ENCODE measurements at places on chromosomes 12 and 14.

DNA sequence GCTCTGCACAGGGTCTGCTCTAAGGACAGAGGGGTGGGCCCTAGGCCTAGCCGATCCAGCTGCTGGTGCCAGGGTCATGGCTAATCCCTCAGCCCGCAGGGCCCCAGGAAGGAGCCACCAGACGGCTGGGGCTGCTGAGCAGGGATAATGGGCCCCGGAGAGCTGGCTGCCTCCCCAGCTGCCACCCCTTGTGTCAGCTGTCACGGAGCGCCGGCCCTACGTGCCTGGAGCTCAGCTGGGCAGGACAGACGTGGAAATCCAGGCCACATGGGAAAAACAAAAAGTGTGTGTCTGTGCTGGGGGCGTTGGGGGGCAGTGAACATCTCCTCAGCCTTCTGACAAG lies 36.2 kb downstream of the CHGA start:
- DNase-seq: no peak

DNA sequence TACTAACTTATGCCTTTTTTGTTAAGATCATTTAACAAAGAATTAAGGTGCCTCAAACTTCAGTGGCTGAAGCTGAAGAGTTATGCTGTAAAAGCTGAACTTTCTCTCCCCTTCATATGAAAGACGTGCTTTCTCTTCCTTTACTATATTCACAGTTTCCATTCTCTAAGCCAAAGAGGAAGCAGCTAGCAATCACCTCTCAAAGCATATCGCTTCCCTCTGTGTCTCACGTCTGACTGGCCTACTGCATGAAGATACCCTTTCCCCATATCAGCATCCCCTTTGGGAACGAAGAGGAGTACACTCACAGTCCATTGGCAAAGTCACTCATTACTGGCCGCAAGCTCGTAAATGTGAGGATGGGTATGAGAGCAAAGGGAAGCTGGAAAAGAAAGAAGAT lies 34.9 kb downstream of the SLC11A2 start:
- DNase-seq: no peak

GRCh38 chr12:56677680-56678079 lies 10.4 kb downstream of the PTGES3 start:
- DNase-seq: peak; percentile 52

- no peak for DNase-seq
Measured at GRCh38 chr12:39287817-39288216, 155.1 kb downstream of the KIF21A start.

- DNase-seq: no peak
Measured at GRCh38 chr14:33675415-33676130, 275.3 kb downstream of the EGLN3 start.

GRCh38 chr14:37114002-37114401 lies 58.4 kb downstream of the SLC25A21 start:
- DNase-seq: no peak

GRCh38 chr12:97148941-97149559 lies 242.0 kb downstream of the NEDD1 start:
- peak; percentile 75 for DNase-seq

GRCh38 chr12:78181544-78182162 lies 351.0 kb downstream of the NAV3 start:
- peak; percentile 4 for DNase-seq

GRCh38 chr12:108597559-108598471 lies at the start of gene TMEM119:
TMEM119 (minus strand) TSS chr12:108598084; CDS start chr12:108592383, 5,701 bp downstream.
- DNase-seq: no peak

DNA sequence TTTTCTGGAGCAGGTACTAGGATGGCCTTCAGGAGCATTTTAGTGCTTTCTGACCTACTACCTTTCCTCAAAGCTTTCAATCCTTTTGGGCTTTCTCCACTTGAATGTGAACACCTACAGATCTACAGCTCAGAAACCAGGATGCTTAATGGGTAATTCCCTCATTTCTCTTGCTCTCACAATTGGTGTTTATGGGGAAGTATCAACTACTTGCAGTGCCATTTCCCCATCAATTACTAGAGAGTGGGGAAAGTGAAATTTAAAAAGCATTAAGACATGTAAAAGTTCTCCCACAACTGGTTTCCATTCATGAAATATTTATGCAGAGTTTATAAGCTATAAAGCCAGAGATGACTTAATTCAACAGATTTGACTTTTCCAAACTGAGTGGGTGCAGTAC lies 2.1 kb upstream of the YY1 start:
- DNase-seq: no peak

DNA sequence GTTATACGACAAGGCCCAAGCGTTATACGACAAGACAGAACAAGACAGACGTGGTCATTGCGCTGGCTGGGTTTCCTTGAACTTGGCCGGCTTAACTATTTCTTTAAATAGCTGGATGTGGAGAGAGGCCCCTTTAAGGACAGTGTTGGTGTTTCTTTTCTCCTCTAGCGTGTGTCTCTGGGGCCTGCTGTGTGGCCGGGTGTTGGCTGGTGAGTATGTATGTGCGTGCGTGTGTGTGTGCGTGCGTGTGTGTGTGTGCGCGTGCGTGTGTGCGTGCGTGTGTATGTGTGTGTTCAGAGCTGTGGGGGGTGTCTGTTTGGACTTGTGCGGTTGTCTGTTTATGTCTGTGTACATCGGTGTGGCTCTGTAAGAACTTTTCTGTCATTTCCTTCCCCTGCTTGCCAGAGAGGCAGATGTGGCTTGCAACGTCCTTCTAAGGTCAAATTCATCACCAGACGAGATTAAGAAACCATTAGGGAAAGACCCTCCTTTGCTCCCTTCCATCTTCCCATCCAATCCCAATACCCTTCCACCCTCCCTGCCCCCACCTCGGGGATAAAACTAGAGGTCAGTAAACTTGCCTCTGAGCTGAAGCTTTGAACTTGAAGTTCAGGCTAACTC lies 78.6 kb upstream of the TBX3 start:
- DNase-seq: no peak

GRCh38 chr14:89542786-89543424 lies 125.9 kb upstream of the FOXN3 start:
- no peak for DNase-seq

GRCh38 chr14:99229654-99230207 lies 42.3 kb downstream of the BCL11B start:
- no peak for DNase-seq

DNA sequence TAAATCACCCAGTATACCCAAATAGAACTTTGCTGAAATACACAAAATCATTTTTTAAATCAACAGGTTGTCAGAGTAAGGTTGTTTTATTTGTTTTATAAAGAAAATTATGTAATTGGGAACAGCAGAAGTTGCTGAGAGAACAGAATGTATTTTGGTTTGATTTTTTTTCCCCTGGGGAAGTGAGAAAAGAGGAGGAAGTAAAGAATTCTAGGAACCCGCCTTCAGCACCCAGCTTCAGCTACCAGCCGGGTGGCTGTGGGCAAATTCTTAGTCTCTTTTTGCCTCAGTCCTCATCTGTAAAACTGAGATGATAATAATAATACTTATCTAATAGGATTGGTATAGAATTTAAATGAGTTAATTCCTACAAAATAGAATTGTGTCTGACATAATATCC lies 119.4 kb downstream of the SRGAP1 start:
- no peak for DNase-seq

DNA sequence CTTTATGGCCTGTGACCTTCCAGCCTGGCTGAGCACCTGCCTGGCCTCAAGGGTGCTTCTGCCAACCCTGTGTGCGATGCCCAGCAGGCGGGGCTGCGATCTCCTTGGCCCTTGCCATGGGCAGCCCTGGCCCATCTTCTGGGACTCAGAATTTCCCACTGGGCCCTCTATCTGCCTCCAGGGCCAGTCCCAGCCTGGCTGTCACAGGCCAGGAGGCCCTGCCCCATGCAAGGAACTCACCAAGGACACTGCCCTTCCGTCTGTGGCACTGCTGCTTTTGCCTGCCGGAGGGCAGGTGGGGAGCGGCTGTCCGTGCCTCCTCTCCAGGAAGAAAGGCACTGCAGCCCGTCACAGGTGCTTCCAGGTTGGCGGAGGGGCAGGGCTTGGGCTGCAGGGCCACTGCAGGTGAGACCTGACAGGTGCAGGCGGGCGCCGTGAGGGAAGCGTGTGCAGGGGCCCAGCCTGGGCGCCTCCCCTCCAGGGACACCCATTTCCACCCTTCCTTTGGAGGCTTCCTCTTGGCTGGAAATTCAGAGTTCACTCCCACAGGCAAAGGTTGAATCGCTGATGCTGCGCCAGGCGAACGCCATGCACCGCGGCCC lies 177.8 kb downstream of the KIF26A start:
- DNase-seq: no peak

- no peak for DNase-seq
Measured at GRCh38 chr12:107033758-107034739, 47.1 kb upstream of the MTERF2 start.

DNA sequence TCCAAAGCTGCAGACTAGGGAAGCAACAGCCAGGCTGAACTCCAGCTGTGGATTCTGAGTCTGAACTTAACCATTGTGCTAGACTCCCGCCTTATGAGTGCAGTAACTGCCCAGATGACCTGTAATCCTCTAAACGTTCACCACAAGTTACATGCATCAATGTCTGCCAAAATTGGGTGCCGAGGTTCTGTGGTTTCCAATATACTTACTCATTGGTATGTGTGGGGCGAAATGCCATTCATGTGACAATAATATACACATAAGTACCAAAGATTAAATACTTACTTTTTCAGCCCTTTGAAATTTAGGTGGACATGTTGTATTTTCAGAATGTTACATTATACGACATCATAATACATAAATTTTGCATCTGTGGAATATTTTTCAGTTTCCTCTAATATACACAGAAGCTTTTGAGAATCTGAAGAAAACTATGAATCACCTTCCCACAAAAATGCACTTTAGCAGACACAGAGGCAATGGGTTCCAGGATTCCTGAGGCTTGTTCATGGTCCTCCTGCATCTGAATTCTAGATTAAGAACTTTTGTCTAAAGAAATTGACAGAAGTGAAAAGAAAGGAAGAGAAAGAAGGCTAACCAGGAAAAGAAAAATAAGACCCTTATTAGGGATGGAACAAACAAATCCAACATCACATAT lies 31.7 kb downstream of the GRIP1 start:
- DNase-seq: no peak

GRCh38 chr12:159156-159782 lies 54.7 kb downstream of the SLC6A12 start:
- no peak for DNase-seq

- DNase-seq: no peak
Measured at GRCh38 chr12:75923964-75924666, 107.5 kb downstream of the PHLDA1 start.

- DNase-seq: no peak
Measured at GRCh38 chr12:93526786-93527428, 45.6 kb upstream of the SOCS2 start.

GRCh38 chr12:107967170-107967569 lies 161.9 kb upstream of the WSCD2 start:
- no peak for DNase-seq

- no peak for DNase-seq
Measured at GRCh38 chr14:86777963-86778602, 1214.9 kb downstream of the GALC start.

- DNase-seq: no peak
Measured at GRCh38 chr14:23712287-23712686, 76.1 kb downstream of the DHRS2 start.

GRCh38 chr14:24804552-24805212 lies 170.7 kb upstream of the GZMB start:
- DNase-seq: no peak

GRCh38 chr12:131001493-131001892 lies 47.8 kb downstream of the ADGRD1 start:
- DNase-seq: no peak

- DNase-seq: peak; percentile 60
Measured at GRCh38 chr14:93033983-93034670, 81.6 kb downstream of the ITPK1 start.

- DNase-seq: peak; percentile 10
Measured at GRCh38 chr12:81450920-81451739, 308.0 kb downstream of the PPFIA2 start.

DNA sequence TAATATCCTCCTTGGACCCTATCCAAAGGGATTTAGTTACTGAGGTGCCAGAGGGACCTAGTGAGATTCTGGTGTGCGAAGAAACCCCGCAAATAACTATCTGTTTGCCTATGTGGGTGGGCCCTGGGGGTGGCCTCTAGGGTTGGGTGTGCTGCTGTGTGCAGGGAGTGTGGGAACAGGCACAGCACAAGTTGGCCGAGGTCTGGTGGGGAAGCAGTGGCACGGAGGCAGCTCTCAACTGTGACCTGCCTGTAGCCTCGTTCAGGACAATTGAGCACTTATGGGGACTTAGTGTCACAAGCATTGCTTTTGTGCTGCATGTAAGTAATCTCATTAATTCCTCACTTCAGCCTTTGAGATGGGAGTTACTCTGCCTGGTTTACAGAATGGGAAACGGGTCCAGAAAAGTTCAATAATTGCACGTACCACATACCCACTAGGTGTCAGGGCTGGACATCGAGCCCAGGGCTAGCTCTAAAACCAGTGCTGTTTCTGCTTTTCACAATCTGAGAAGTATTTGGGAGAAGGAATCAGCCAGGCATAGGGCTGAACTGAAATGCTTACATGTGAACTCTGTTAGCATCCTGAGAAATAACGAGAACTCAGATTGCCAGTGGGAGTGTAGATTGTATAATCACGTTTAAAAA lies 58.8 kb downstream of the TECPR2 start:
- DNase-seq: no peak

Measured in activated CD4-positive, alpha-beta T cell treated with anti-CD3 and anti-CD28 coated beads for 36 hours (primary cell).